Panc1 (cell line): ENCODE measurements at places on chromosomes 13 and 19.

GRCh38 chr19:11541238-11541637 lies 2.6 kb downstream of the CNN1 start:
- no peak for DNase-seq

GRCh38 chr19:38975861-38976271 lies 324 bp upstream of the FBXO17 start:
- peak; percentile 88 for DNase-seq

DNA sequence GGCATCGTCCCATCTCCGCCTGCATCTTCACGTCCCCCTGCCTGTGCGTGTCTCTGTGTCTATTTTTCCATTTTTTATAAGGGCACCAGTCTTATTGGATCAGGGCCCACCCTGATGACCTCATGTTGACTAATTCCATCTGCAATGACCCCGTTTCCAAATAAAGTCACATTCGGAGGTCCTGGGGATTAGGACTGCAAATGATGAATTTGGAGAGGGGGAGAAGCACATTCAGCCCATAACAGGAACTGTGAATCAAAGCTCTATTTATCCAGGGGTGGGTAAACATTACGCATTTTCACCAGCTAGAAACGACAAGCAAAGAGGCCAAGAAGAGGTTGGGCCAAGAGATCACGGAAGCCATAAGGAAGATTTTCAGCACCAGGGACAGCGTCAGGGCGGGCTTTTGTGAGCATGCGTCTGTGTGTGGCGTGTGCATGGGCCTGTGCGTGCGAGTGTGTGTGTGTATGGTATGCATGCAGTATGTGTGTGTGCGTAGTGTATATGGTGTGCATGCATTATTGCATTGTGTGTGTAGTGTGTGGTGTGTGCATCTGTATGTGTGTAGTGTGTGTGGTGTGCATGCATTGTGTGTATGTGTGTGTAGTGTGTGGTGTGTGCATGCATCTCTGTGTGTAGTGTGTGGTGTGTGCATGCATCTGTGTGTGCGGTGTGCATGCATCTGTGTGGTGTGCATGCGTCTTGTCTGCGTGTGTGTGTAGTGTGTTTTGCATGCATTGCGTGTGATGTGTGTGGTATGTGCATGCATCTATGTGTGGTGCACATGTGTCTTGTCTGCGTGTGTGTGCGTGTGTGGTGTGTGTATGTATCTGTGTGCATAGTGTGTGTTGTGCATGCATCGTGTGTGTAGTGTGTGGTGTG lies 19.6 kb downstream of the CELF5 start:
- DNase-seq: no peak

DNA sequence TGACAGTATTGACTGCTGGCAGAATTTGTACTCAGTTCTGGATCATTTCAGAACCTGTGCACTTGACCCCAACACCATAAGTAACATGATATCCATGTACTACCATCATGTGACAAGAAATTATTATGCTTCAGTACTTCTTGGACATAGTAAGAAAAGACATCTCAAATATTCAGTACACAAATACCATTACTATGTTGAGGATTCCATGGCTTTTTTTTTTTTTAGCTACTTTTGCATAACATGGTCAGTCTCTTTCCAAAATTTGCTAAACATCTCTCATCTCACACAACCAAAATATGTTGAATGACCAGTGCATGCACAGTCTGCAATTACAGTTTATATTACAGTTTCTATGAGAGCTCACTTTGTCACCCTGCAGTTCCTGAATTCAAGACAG lies 85.3 kb downstream of the FLT1 start:
- no peak for DNase-seq
